ENCODE measurements at places on chromosomes 5 and 9. TPM values are rescaled to one million over a fixed set of nuclear protein-coding genes. Genes with fewer than 3 reads are reported as not detected.

The NTRK2 gene
- not detected for total RNA-seq

The PRLR gene
- total RNA-seq: not detected

The TUSC1 gene
- 11.8 TPM for total RNA-seq

The LHX3 gene
- total RNA-seq: not detected

The DAB2IP gene
- total RNA-seq: 25.3 TPM

The TRIP13 gene
- total RNA-seq: 61.4 TPM

The CHSY3 gene
- total RNA-seq: 1.2 TPM

The PPP3R2 gene
- total RNA-seq: not detected

The RELL2 gene
- total RNA-seq: 5.7 TPM

The CNTNAP3B gene
- 22.2 TPM for total RNA-seq

The UBE2D2 gene
- total RNA-seq: 101 TPM

The SLC25A2 gene
- total RNA-seq: 0.15 TPM

The PCDHB2 gene
- total RNA-seq: 1.7 TPM

The UBE2QL1 gene
- total RNA-seq: not detected

The CDH10 gene
- under 0.01 TPM for total RNA-seq

The CDH12 gene
- not detected for total RNA-seq

The P4HA2 gene
- 51.8 TPM for total RNA-seq

The CD72 gene
- not detected for total RNA-seq

The KCNIP1 gene
- total RNA-seq: 0.20 TPM

The CSF2 gene
- total RNA-seq: 16.8 TPM

The TIMD4 gene
- not detected for total RNA-seq

The GPR150 gene
- 1.9 TPM for total RNA-seq

The PCDHA9 gene
- total RNA-seq: 0.13 TPM

The ANKRD55 gene
- 2.3 TPM for total RNA-seq

The HCN1 gene
- total RNA-seq: not detected

The NR5A1 gene
- total RNA-seq: not detected

The TRAF1 gene
- total RNA-seq: 4.6 TPM

The PLPP1 gene
- 40.6 TPM for total RNA-seq

The TBC1D13 gene
- total RNA-seq: 26.0 TPM

The ROPN1L gene
- total RNA-seq: 2.5 TPM

The SSNA1 gene
- 150 TPM for total RNA-seq

The ZNF618 gene
- total RNA-seq: 14.4 TPM

The CD74 gene
- total RNA-seq: 12.0 TPM

The CNTNAP3 gene
- total RNA-seq: 3.3 TPM

The MEGF10 gene
- total RNA-seq: 0.15 TPM

The CAMK4 gene
- 0.34 TPM for total RNA-seq

The HTR4 gene
- total RNA-seq: not detected

The TICAM2 gene
- 2.7 TPM for total RNA-seq

The INVS gene
- 18.2 TPM for total RNA-seq

The SPINK4 gene
- not detected for total RNA-seq

The OR1Q1 gene
- not detected for total RNA-seq

The PIK3R1 gene
- total RNA-seq: 13.3 TPM

The CLIC3 gene
- not detected for total RNA-seq

The GLIPR2 gene
- 26.0 TPM for total RNA-seq

The NACC2 gene
- 26.1 TPM for total RNA-seq

The MYMK gene
- not detected for total RNA-seq

The TPM2 gene
- total RNA-seq: 13.4 TPM

The C5orf46 gene
- total RNA-seq: not detected

The HACD4 gene
- 6.1 TPM for total RNA-seq

The ERAP2 gene
- 7.0 TPM for total RNA-seq

The NR2F1-AS1 gene
- total RNA-seq: 7.9 TPM

The SLC45A2 gene
- total RNA-seq: not detected

Measured in mammary microvascular endothelial cell (primary cell).